Cardiac atrium fibroblast (primary cell): ENCODE measurements at places on chromosomes 12 and 14. TPM values are rescaled to one million over a fixed set of nuclear protein-coding genes. Genes with fewer than 3 reads are reported as not detected.

ACTR6 gene
- 7.9 and 10.2 TPM in 2 replicates for total RNA-seq

HCAR1 gene
- 0.16 and 0.54 TPM in 2 replicates for total RNA-seq

ZDHHC22 gene
- not detected in 2 replicates for total RNA-seq

TAS2R9 gene
- total RNA-seq: not detected in 2 replicates

CLEC1B gene
- not detected in 2 replicates for total RNA-seq

VPS33A gene
- total RNA-seq: 9.4 and 10.5 TPM in 2 replicates
